Renal pelvis (tissue), 12 donors: ENCODE measurements at places on chromosomes 3 and 15. TPM values are rescaled to one million over a fixed set of nuclear protein-coding genes. Genes with fewer than 3 reads are reported as not detected.

DNA sequence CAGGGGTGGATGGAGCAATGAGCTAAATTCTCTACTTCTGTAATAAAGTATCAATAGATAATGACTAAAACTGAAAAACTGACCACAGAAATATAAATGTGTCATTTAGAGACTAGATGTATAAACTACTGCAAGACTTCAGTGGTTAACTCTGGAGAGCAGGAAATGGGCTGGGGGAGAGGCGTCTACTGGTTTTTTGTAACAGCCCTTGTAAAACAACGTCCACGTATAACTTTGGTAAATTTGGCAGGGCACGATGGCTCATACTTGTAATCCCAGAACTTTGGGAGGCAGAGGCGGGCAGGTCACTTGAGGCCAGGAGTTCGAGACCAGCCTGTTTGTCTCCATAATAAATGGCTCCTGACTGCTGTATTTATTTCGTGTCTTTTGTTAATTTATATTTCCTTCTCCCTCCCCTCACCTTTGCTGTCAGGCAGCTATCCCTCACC lies 12.5 kb downstream of the RAB27A start:
- DNase-seq: no peak

DNA sequence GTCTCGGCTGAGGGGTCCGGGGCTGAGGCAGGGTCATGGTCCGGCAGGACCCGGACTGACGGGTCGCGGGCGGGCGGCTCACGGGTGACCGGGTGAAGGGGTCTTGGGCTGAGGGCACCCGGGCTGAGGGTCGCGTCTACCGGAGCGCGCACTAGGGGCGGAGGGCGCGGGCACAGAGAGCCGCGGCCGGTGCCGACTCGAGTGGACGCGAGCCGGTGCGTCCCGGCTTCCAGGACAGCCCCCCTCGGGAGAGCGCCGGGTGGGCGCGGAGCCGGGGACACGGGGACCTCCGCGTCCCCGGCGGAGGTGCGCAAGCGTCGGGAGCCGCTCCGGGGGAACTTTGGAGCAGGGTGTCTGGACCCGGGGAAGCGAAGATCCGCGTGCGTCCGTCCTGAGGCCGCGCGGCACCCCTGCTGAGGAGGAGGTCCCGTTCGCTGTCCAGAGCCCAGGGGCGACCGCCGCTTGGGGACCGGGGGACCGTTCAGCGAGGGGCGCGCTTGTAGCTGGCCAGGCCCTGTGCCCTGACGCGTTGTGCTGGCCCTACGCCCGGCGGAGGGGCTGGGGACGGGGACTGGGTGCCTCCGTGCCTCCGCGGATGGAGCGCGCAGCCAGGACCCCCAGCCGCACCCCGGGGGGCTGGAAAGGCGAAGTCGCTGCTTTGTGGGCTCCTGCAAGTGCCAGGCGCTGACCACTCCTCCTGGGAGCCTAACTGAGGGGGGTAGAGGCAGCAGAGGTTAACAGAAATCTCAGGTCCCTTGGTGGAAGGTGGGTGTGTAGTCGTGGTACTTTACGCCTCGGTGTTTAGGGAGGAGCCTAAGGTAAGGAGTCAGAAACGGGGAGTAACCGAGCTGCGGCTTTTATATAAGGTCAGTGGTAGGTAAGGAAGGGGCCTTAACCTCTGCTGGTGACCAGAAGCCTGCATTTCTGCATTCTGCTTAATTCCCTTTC lies at the start of gene PPARG:
PPARG (plus strand) TSS at position 889 of the 948 bp plus-strand sequence. CDS start 90,642 bp downstream, outside the sequence.
- DNase-seq: no peak

The CYP1A2 gene
- polyA plus RNA-seq: 0.21 TPM

GRCh38 chr15:65847989-65848388 lies 21.3 kb upstream of the RAB11A start:
- DNase-seq: no peak

The OR5H2 gene
- not detected for polyA plus RNA-seq

DNA sequence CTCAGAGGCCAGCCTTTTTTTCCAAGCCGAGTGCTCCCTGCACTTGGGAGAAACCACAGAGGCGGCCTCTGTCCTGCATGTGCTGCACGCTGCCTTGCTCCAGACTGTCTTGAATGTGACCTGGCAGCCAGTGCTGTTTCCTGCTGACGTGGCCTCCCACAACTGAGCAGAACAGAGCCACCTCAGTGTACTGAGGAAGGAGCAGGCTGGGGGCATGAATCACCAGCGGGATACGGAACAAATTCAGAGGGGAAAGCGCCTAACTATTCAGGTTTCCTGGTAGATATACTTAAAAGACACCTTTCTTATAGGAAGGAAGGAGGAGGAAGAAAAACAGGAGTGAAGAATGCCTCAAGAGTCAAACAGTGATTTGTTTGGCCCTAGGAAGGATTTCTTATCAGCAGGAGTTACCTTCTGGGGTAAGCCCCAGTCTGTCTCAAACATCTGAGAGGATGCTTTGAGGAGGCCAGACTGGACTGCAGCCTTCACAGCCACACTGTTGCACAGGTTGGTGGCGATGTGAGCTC lies 114.0 kb downstream of the FNDC3B start:
- DNase-seq: peak; percentile 65

The C3orf38 gene
- polyA plus RNA-seq: 27.4 TPM

The SMARCC1 gene
- polyA plus RNA-seq: 123 TPM

The CHRM5 gene
- 0.19 TPM for polyA plus RNA-seq

DNA sequence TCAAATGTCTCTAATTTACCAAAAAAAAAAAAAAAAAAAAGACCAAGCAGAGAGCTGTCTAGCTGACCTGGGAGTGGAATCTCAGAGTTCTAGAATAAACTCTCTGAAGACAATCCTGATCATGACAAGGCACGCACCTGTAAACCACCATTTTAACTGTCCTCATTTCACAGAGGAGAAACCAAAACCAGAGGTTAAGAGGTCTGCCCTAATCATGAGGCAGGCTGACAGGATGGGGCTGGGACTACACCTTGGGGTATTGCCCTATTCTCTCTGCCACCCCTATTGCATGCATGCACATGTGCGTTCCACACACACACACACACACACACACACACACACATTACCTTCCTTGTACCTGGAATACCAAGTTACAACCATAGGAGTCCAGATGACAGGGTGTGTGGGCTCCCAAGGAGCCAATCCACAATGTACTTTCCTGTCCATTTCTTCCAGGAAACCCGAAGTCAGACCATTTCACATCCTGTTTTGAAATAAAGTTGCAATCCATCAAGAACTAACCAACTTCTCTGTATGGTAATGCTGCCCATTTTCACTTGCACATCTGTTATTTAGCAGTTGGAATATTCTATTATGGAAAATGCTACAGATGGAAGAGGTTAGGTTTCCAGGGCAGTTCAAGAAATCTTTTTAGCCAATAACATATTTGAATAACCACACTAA lies 34.6 kb downstream of the HSPBAP1 start:
- no peak for DNase-seq

DNA sequence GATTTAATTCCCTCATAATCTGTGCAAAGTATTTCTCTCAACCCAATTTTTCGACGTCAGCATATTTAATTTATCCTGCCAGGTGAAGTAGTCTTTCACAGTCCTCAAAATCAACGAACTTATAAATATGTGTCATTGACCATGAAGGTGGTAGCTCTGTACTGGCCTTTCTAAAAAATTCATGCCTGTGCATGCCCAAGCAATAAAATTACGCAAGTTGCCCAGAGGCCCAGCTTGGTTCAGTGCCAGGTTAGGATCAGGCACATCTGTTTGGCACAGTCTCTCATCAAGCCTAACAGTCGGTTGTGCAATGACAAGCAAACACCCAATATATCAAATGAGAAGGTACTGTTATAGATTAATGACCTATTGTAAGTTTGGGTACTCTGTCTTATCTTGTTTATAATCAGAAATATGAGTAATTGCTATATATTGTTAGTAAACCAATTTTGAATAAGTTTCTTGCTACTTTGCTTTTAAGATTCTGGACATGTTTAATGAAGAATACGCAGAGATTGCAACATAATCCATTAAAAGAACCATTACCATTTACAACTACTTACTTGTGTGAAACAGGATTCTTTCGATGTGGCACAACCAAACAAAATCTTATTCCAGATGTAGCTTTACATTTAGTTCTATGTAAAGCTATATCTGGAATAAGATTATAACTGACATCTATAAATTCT lies 159.0 kb upstream of the IL12A start:
- DNase-seq: no peak
